NCI-H526 (cell line): ENCODE measurements at places on chromosomes 1 and 21.

DNA sequence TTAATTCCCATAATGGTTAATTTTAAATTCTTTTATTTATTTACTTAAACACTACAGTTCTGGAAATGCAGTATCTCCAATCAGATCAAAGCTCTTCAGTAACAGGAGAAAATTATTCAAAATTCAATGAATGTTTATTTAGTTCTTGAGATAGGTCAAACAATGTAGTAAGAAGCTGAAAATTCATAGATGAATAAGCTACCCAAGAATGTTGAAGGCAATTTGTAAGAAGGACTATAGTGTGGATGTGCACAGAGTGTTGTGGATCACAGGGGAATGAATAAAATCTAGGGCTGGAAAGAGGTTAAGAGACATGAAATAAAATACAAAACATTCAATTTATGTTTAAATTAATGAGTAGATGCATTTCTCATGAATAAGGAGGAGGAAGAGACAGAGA is 72.0 kb downstream of the OLFM3 start:
- no peak for DNase-seq

- no peak for DNase-seq
Measured at GRCh38 chr1:150176593-150176992, 26.9 kb downstream of the PLEKHO1 start.

DNA sequence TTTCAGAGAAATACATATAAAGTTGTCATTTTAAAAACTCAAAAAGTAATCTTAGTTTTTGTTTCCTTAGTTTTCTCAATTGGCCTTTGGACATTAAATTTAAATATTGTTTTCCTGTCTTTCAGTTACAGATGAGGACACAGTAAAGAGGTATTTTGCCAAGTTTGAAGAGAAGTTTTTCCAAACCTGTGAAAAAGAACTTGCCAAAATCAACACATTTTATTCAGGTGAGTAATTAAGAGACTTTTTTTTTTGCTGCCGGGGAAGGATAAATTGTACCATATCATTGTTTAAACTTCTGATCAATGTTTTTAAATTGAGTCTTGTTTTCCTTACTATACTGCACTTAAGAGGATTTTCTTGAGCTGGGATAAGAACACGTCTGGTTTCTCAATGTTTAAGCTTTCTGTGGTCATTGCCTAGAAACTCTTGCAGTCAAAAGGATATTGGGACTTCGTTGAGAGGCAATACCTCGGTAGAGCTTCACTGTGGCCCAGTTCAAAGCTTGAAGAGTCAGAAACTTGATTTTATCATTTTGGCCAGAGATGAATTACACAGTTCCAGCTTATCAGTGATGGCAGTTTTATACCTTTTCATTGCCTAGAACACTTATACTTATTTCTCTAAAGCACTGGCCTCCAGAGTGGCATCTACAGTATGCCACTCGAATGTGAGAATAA is 124.9 kb upstream of the KIAA1614 start:
- no peak for DNase-seq

GRCh38 chr21:31351438-31351837 is 7.4 kb upstream of the TIAM1 start:
- DNase-seq, result no peak

DNA sequence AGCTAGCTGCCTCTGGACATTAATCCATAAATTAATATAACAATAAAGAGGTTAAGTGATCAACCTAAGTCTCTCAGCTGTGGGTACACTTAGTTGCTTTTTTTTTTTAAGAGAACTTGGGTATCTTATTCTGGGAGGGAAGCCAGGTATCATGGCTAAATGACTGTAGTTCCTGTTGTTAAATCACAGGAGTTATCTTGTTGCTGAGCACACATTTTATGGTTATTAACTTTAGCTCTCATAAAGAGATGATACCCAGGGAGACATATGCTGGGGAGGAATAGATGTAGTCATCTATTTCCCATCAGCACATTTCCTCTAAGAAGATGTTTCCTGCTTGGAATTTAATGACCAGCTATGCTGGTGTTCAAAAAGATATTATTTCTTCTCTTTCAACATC is 227.8 kb downstream of the PTGER3 start:
- DNase-seq, result no peak

- no peak for DNase-seq
Measured at GRCh38 chr1:200732438-200732837, 6.3 kb upstream of the CAMSAP2 start.

DNA sequence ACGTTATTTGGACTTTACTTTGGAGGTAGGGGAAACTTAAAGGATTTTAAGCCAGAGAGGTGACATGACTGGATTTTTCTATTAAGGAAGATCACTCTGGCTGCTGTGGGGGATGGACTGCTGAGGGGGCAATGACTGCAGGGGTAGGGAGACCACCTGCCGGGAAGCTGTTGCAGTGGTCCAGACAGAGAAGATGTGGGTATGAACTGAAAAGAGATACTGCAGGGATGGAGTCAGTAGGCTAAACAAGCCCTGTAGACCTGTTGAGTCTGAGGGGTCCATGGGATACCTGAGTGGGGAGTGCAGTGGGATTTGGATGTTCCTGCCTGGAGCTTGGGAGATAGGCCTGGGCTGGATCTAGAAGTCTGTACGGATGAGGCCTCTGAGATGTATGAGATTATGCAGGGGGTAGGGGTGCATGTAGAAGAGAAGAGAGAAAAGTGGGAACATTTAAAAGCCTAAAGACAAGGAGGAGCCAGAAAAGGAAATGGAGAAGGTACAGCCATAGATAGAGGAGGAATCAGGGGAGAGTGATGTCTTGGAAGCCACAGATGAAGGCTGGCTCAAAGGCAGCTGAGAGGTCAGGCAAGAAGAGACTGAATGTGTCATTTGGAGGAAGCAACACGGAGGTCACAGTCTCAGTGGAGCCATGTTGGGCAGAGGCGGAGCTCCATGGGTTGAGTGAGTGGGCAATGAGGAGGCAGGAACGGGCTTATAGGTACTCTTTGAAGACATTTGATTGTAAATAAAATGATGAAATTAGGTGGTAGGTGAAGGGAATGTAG is 25.9 kb upstream of the KCNA2 start:
- no peak for DNase-seq

GRCh38 chr1:168360151-168361021 is 79.7 kb downstream of the TBX19 start:
- DNase-seq, result no peak

GRCh38 chr1:49171941-49172593 is 395.4 kb upstream of the BEND5 start:
- no peak for DNase-seq

- peak; percentile 90 for DNase-seq
Measured at GRCh38 chr1:183159960-183160359, 26.1 kb upstream of the LAMC2 start.

GRCh38 chr1:58883888-58884482 is 100.1 kb upstream of the JUN start:
- DNase-seq, result no peak

- DNase-seq, result no peak
Measured at GRCh38 chr1:157442065-157442464, 110.2 kb downstream of the FCRL5 start.

DNA sequence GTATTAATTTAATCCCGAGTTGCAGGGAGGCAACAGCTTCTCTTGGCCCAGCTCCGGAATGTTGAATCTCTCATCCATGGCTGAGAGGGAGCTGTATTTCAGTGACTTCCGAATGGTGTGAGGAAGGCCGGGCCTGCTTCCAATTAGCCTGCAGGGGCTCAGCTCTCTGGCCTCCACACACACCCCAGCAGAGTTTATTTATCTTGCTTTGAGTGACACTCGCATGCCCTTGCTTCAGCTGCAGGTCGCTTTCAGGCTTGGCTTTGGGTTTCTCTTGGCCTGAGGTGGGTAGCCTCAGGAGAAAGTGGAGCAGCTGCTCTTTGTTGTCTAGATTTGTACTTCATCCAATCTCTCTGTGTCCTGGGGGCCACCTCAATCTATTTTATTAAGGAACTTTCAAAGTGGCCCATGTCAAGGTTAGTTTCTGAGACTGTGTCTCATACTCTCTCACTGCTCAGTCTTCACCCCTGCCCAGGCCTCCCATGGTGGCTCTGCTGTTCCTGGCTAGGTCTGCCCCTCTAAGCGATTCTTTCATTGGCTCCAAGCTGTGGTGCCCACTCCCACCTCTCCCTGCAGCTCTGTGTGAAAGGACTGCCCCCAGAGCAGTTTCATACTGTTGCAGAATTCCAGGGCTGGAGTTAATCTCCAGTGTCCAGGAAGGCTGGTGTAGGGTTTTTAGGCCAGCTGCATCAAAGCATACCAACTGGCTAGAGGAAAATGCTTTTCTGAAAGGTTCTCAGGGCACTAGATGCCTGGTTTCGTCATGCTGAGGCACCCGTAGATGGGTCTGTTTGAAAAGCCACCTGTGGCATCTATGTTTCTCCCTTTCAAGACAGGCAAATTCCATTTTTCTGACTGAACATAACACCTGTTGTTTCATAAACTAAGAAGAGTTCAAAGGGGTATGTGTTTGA is 153.5 kb downstream of the PLXNA2 start:
- no peak for DNase-seq

DNA sequence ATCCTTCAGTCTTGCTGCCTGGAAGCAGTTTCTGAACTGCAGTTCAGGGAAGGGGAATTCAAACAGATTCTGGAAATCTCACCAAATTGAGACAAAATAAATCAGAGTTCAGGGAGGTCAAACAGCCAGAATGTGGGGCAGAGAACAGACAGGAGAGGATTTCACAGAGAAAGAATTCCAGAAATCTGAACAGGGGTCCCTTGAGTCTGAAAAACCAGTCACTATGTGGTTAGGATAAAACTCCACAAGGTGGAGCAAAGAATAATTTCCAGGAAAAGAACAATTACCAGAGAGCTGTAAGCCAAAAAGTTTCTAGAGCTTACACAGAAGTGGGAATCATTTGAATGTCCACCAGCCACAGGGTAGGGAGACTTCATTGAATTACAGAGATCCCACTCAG is 84.7 kb downstream of the URB2 start:
- no peak for DNase-seq

DNA sequence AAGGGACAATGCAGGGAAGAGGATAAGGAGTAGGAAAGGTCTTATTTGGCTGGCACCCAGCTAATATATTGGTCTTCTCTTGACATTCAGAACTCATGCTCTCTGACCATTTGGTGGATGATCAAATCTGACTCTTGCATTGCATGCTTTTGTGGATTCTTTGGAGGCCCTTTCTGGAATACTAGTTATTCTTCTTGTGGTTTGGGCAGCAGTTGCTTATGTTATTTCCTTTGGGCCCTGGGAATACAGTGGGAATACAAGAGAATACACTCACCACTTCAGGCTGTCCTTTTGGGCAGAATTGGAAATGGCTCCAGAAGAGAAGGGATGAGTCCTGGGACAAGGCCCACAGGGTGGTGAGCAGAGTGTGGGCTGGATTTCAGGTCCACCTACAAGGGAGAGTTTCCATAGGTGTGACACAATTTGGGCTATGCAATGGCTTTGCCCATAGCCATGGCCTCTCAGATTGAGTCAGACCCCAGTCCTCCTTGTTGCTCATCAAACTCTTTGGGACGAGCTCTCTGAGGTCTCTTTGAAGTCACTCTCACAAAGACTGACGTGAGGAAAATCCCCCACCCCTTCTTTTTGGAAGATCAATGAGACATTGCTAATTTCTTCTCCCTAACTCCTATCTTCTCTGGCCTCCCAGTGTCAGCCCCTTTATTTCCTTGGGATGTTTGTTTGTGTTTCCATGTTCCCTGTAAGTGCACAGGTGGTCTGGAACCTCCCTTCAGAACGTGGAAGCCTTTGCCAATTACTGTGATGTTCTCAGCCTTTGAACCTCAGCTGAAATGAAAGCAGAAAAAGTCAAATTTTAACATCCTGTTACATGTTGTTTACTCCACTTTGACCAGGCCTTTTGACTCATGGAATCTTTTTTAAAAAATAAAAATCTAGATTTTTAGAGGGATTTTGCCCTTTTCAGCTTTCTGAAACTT is 19.4 kb downstream of the HSD11B1 start:
- DNase-seq, result no peak

GRCh38 chr21:25885405-25885804 is 150.6 kb downstream of the GABPA start:
- DNase-seq, result no peak

DNA sequence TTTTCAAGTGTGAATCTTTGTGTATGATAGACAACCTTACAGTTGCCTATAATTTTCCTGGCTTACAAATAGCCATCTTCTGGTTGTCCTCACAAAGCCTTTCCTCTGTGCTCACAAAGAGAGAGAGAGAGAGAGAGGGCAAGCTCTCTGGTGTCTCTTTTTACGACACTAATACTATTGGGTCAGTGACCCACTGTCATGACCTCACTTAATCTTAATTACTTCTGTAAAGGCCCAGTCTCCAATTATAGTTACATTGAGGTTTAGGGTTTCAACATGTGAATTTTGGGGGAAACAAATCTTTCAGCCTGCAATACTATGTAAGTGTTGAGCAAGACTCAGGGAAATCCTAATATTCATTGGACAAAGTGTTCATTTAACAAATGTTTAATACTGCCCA is 167.4 kb upstream of the COL11A1 start:
- DNase-seq, result no peak

DNA sequence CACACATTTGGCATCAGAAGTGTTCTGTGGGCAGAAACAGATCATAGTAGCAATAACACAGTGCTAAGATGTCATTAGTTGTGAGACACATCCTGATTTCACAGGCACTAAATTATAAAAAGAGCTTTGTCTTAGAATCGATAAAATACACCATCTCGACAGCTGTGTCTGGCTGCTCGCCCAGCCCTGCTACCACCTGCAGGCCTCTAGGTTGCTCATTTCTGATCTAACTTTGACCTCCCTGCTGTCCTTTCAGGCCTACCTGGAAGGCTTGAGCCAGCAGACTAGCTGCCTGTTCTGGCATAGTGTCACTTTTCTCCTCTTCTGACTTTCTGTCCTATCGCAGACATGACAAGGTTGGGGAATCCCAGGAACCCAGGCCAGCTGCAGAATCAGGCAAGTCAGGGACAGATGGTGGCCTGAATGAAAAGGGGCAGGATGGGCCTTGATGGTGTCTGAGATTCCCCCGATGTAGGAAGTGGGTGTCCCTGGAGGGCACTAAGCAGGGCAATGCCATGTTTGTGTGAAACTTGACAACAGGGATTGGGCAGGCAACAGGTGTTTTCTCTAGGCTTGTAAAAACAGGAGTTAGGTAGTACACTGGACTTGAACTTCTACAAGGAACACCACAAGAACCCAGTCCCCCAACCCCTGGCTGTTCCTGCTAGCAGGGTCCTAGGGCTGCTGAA is 66.6 kb upstream of the RHOU start:
- no peak for DNase-seq

- no peak for DNase-seq
Measured at GRCh38 chr1:103948526-103948925, 198.8 kb downstream of the AMY1C start.

DNA sequence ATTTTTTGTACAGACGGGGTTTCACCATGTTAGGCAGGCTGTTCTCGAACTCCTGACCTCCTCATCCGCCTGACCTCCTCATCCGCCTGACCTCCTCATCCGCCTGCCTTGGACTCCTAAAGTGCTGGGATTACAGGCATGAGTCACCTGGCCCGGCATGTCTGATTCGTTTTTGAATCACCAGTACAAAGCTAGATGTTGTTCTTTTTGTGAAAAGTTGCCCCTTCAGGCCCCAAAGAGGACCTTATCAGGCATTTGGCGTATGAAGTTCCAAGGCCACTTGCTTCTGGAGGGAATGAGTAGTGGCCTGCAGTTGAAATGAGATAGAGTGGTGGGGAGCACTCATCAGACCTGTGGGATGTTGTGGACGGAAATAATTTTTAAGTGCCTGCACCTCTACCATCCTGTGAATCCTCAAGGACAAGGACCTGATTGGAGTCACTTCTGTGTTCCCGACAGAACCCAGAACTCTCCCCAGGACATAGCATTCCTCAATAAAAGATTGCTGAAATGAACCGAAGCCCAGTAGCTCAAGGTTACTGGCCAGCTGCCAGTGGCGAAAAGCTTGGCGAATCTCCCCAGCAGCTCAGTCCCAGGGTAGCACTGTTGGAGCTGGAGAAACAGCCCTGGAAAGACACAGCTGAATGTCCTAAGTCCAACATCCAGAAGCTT is 50.1 kb downstream of the NDUFS5 start:
- DNase-seq, result no peak
